ENCODE measurements at places on chromosomes 6 and 20.

DNA sequence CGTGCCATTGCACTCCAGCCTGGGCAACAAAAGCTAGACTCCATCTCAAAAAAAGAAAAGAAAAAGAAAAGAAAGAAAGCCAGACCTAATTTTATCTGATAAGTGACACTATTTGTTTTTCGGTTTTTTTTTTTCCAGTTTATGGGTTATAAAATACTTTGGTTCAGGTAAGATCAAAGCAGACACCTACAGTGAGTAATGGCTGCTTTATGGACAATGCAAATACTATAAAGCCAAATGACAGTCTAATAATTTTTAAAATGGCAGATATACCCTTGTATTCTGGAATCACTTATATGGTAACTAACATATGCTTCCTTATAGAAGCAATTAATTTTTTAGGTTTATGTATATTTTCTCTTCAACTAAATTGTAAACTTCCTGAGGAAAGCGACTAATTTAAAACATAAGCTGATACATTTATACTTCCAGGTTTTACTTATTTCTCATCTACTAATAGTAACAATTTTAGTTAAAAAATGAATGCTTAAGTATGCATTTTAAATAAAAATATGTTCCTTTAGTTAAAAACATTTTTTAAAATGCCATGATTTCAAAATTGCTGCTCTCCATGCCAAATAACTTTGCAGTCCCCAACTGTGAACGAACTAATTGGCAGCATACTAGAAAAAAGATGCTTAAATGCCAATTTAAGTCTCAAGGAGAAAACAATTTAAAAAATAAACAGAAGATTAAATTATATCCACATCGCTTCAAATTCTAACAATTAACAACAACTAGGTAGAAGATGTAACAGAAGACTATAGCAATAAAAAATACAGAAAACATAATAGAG lies 38.5 kb downstream of the KIAA0319 start:
- no peak for DNase-seq

DNA sequence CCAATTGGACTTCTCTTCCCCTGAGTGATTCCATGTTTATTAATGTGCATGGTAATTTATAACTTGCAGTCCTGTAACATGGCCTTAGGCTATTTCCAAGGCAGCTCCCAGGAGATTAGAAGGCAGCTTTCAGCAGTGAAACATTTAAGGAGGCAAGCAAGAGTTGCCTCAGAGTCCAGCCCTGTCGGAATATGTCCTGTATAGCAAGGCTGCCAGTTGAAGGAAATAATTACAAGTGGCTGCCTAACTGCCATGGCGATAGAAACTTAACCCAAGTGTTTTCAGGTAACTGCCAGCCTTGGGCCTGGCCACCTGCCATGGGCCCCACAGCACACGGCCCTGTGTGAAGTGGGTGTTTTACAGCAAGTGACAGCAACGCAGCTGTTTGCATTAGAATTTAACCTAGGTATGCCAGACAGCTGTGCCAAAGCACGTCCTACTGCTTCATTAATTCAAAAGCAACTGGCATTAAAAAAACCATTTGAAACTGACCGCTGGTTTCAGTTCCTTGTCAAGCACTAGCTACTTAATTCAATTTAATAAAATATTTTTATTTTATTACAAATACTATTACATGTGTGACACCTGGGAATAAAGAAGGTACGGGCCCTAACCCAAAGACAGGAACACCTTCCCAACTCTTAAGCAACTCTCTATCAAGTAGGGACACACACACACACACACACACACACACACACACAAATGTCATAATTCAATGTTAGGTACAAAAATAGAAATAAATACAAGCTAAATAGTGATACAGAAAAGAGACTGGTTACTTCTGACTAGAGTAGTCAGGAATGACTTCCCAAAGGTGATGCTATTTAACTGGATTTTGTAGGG lies 151.8 kb upstream of the HEY2 start:
- DNase-seq, result no peak

DNA sequence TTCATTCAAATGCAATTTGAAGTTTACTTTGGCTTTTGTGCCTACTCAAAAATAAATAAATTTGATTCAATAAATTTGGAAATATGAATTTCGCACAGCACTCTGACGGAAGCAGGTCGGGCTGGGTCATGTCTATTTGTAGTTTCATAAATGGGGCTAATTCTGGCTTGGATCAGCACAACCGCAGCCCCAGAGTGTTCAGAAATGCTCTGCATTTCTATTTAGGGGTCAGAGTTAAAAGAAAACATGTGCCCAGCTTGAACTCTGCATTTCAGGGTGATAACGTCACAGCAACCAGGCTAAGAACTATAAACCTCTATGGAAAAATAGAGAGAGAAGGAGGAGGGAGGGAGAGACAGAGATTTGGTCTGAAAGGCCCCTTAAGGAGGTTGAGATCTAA lies 480.9 kb upstream of the NOX3 start:
- peak; percentile 15 for DNase-seq

- no peak for DNase-seq
Observed at GRCh38 chr6:4672772-4673171, 103.4 kb upstream of the CDYL start.

DNA sequence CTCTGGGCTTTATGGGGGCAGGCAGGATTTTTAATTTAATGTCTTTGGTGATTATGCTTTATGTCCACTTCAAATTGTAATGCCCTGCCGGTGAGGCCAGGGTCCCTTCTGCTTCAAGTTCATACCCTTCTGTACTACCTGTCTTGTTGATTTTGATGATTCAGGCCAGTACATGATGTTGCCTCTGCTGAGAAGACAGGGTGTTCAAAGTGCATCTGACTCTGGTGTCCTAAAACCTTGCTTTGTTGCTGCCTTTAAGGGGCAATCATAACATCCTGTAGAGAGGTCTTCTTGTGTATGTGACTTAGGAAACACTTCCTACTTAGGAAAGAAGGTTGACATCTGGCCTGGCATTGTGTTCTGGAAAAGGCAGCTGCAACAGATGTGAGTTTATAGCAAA lies 113.2 kb downstream of the TMEM170B start:
- DNase-seq, result no peak

GRCh38 chr6:164911151-164911550 lies 398.3 kb downstream of the C6orf118 start:
- no peak for DNase-seq

DNA sequence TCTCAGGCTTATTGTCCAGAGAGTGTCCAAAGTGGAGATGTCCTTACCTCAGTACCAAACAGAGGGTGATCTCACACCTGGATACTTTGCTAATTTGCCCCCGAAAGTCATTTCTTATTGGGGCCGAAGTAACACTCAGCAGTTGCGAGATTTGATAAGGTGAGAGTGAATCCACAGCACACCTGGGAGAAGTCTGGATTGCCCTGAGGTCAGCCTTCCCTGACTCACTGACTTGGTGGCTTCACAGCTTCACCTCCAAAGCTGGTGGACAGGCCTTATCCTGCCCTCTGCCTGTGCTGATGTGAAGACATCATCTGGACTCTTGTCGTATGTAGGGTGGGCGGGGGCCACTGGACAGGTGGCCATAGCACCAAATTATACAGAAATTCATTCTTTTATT lies 101.9 kb upstream of the ARMC2 start:
- no peak for DNase-seq

- no peak for DNase-seq
Observed at GRCh38 chr6:56815436-56815835, 139.5 kb upstream of the BEND6 start.

DNA sequence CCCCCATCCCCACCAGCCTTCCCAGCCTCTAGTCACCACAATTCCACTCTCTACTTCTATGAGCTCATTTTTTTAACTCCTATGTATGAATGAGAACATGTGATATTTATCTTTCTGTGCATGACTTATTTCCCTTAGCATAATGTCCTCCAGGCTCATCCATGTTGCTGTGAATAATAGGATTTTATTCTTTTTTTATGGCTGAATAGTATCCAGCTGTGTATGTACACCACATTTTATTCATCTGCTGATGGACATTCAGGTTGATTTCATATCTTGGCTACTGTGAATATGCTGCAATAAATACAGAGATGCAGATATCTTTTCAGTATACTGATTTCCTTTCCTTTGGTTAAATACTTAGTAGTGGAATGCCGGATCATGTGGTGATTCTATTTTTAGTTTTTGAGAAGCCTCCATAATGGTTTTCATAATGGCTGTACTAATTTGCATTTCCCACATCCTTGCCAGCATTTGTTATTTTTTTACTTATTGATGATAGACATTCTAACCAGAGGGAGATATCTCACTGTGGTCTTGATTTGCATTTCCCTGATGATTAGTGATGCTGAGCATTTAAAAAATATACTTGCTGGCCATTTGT lies 194.9 kb downstream of the PACRG start:
- no peak for DNase-seq

- DNase-seq, result no peak
Observed at GRCh38 chr6:80425089-80425823, 318.8 kb downstream of the BCKDHB start.

GRCh38 chr20:42366626-42367025 lies 748.4 kb upstream of the CHD6 start:
- no peak for DNase-seq

GRCh38 chr6:157225575-157225995 lies 97.7 kb downstream of the TMEM242 start:
- DNase-seq, result no peak

Measured in tibial nerve (tissue), 4 donors.